ENCODE measurements at places on chromosomes 1 and 21.
A peak's percentile ranks its signal among the peaks of the same experiment; 100 is the strongest.

GRCh38 chr1:51240084-51240483, 4.0 kb downstream of the RNF11 start:
- no peak for DNase-seq

DNA sequence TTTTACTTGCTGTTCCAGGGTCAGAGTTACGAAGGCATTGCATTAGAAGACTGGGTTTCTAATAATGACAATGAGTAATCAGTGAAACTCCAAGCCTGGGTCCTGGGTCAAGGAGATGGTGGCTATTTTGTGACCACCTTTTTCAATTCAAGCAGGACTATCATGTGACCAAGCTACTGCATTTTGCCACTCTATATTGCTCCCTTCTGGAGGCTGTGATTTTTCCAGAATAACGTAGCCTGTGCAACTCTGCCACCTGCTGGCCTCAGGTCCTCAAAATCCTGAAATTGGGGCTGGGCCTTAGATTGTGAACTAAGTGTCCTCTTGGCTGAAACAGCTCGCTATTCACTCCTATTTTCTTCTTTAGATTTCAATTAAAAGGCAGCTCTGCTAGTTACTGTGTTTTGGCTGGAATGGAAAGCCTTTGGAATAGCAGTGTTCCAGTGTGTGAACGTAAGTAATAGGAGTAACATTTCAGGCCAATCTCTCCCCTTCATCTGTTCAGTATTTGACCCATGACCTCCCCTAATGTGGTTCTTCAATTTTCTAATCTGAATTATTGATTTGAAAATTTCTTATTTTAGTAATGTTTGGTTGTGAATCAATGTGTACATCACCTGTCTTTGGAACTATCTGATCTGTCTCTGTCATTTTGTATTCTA, 52.9 kb upstream of the CD46 start:
- DNase-seq: peak; percentile 53

- DNase-seq: no peak
Observed at GRCh38 chr21:34091607-34092006, 18.2 kb downstream of the MRPS6 start.

DNA sequence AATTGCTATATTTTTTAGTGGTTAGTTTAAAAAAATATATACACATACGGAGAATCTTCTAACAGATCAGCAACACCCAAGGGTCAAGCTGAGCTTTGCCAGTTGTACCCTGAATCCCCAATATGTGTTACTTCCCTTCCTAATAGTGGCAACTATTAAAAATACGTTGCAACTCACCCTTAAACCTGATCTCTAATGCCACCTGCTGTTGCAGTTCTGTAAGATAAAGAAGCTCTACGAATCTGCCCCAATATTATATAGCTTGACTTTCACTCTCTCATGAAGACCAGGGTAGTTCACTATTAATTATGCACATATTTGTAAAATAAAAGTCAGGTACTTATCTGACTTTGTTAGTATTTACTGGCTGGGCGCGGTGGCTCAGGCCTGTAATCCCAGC, 58.4 kb downstream of the ASH1L start:
- DNase-seq: peak; percentile 17

GRCh38 chr1:70504176-70504820, 93.2 kb downstream of the CTH start:
- no peak for DNase-seq

DNA sequence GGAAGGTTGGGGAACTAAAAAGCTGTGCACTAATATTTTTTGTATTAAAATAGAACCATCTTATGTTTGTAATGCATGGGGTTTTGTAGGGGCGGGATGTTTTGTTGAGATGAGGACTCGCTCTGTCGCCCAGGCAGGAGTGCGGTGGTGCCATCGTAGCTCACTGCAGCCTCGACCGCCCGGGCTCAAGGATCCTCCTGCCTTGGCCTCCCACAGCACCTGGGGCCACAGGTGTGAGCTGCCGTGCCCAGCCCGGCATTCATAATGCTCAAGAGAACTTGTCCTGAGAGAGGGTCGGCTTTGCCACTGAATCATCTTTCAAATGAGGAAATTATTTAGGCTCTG, 3.0 kb upstream of the C1orf159 start:
- no peak for DNase-seq

- DNase-seq: no peak
Observed at GRCh38 chr1:147071142-147071541, 101.1 kb downstream of the PRKAB2 start.

- DNase-seq: no peak
Observed at GRCh38 chr21:41951876-41952567, 1.8 kb downstream of the C2CD2 start.

DNA sequence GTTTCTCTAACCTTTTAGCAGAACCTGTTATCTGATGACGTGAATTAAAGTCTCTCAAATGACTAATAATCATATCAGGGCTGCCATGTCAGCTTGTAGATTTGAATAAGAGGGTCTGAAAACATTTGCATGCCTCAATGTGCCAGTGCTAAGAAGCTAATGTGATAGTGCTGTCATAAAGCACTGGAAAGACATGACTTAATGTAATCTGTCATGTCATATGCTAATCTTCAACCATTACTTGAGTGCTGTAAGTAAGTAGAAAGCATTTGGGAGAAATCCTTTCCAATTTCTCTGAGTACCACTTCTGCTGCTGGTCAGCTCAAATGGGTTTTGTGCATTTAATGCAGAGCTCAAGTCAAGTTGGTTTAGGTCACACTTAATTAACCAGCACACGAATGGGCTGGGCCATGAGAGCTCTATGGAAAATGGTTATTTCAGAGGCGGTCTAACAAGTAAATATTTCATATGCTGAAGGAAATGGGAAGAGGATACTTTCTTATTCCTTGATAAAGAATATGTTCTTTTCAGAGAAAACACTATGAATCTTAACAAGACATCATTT, 609.2 kb downstream of the LMO4 start:
- DNase-seq: no peak

GRCh38 chr1:211752951-211753486, 77.5 kb downstream of the LPGAT1 start:
- no peak for DNase-seq

- DNase-seq: no peak
Observed at GRCh38 chr1:231838521-231838920, 211.9 kb downstream of the DISC1 start.

DNA sequence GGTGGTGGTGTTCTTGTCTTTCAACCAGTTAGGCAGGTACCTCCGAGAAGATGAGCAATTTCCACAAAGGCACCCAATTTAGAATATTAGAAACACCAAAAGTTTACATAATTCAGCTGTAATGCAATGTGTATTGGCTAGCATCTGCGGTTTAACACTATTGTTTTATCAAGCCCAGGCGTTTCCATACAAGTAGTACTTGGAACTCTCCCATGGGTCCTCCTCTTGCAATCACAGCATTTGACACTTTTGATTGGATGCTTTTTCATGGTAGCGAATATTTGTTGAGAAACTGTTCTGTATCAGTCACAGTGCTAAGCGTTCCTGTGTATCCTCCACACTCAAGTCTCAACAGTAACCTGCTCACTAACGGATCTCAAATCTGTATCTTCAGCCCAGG, 20.1 kb upstream of the MAP1LC3C start:
- no peak for DNase-seq

GRCh38 chr1:30804352-30804751, 46.8 kb upstream of the LAPTM5 start:
- no peak for DNase-seq

DNA sequence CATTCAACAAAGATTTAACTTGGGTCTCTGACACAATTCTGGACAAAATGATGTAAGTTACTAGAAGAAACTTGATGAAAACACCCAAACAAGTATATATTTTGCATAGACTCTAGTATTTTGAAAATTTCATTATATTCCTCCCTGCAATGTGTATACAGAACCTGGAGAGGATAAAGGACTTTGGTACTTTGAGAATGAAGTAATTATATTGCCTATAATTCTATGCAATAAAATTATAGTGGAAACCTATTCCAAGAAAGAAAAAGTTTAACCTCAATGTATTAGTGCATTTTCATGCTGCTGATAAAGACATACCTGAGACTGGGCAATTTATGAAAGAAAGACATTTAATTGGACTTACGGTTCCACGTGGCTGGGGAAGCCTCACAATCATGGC, 1146.1 kb downstream of the KCNT2 start:
- no peak for DNase-seq

DNA sequence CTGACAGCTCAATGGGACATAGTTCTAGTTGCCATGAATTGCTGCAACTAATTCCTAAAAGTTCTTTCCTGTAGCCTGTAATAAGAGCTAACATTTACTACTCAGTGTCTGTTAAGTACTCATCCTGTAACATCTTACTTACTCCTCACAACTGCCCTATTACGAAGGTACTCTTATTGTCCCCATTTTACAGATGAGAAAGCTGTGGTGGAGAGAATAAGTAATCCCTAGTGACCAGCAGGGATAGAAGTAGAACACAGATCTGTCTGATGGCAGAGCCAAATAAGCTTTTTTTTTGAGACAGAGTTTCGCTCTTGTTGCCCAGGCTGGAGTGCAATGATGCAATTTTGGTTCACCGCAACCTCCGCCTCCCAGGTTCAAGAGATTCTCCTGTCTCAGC, 3.1 kb downstream of the STK40 start:
- no peak for DNase-seq

GRCh38 chr1:204464187-204464631, 30.4 kb downstream of the PIK3C2B start:
- no peak for DNase-seq

DNA sequence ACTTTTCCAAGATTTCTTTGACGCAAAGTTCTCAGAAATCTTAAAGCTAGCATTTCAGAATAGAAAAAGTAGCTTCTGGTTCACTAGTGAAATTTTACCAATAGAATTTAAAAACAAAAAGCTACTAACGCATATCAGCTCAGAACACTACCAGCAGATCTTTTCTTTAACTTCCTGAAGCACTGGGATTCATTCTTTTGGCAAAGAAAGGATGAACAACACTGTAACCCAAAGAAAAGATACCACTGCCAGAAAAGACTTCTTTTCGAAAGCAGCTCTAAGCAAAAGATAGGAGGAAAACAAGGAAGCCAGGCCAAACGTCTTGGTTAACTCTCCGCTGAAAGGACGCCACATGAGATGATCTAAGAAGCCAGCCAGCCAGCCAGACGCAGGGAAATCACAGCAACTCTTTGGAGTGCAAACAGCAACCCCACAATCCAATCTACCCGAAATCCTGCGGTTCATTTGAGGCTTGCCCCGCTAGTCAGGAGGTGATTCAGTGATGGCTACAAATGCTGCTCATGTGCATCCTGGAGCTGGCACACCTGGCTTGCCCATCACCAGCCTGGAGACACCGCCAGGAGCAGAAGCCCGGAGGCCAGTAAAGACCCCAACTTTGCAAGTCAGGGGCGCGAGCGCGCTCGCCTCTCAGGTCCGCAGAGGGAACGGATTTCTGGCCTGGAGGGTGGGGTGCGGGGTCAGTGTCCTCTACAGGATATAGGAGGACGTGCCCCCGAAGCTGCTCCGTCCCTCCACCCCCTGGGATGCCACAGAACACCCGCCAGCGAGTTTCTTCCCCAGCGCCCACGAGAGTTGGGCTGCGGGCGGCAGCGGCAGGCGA, 812 bp downstream of the NBPF1 start:
- peak; percentile 72 for DNase-seq

- no peak for DNase-seq
Observed at GRCh38 chr21:44969931-44970755, 30.3 kb downstream of the SLX9 start.

Data from NCI-H1092 treated with DMSO at 0.1 percent for 48 hours (cell line).